Uterus (tissue), 4 donors: ENCODE measurements at places on chromosomes 7 and 10. TPM values are rescaled to one million over a fixed set of nuclear protein-coding genes. Genes with fewer than 3 reads are reported as not detected.

Gene SPDYE1
- total RNA-seq = not detected

Gene IQUB
- 2.4 TPM for total RNA-seq

Gene GRID1
- total RNA-seq = 1.3 TPM

Gene AKR1D1
- total RNA-seq = not detected

- no peaks in the 10 kb centered on the region for H3K36me3 ChIP-seq
- no peak overlapping the region for H3K27ac ChIP-seq
- no peaks in the 10 kb centered on the region for H3K4me1 ChIP-seq
- no peaks in the 10 kb centered on the region for H3K27me3 ChIP-seq
- no peak overlapping the region for H3K4me3 ChIP-seq
- no peak for DNase-seq
Observed at GRCh38 chr10:120719333-120719732, 131.8 kb upstream of the WDR11 start.

GRCh38 chr7:78690174-78690573 lies 763.3 kb downstream of the MAGI2 start:
- H3K27ac ChIP-seq = no peak overlapping the region
- H3K4me1 ChIP-seq = no peaks in the 10 kb centered on the region
- no peak overlapping the region for H3K4me3 ChIP-seq

DNA sequence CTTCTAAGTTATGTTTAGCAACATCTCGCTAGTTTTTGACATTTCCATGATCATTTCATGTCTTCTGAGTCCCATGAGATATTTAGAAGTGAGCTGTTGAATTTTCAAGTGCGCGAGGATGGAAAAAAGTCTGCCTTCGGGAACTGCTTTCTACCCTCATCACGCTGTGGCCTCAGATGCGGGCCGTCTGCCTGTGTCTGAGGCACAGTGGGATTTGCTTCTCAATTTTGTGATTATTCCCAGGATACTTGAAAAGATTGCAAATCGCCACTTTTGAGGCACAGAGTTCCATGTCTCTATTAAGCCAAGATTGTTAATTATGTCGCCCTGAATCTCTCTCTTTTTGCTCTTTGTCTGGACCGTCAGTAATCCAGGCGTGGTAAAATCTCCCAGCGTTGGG lies 30.8 kb upstream of the NKX6-2 start:
- no peak overlapping the region for H3K4me3 ChIP-seq
- H3K27ac ChIP-seq = no peak overlapping the region
- no peaks in the 10 kb centered on the region for H3K36me3 ChIP-seq
- no peak for DNase-seq

DNA sequence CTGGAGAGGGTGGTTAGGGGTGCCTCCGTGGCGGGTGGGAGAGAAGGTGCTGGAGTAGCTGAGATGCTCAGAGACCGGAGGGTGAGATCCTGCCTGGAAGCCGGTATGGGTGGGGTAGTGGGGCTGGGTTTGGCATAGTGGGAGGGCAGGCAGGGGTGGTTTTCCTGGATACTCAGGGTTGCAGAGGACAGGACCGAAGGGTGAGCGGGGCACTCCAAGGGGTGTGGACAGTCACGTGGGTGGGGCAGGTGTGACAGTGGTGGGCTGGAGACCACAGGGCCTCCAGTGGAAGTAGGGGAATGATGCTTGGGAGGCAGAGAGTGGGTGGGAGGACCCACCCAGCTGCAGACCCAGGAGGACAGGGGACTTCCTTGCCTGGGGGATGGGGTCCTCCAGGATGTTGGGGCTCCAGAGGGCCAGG lies 1.9 kb downstream of the SCART1 start:
- H3K36me3 ChIP-seq = no peaks in the 10 kb centered on the region
- H3K4me3 ChIP-seq = no peak overlapping the region
- H3K27ac ChIP-seq = no peak overlapping the region
- no peak for DNase-seq
- H3K4me1 ChIP-seq = no peaks in the 10 kb centered on the region
- H3K27me3 ChIP-seq = no peaks in the 10 kb centered on the region

GRCh38 chr7:27207348-27207985 lies 7.6 kb upstream of the HOXA13 start:
- no peak overlapping the region for H3K27ac ChIP-seq
- no peaks in the 10 kb centered on the region for H3K36me3 ChIP-seq
- H3K27me3 ChIP-seq = peaks cover 48% of the 10 kb centered on the region
- no peak for DNase-seq
- H3K4me3 ChIP-seq = no peak overlapping the region
- peaks cover 5% of the 10 kb centered on the region for H3K4me1 ChIP-seq

GRCh38 chr10:110212119-110213006 lies 5.0 kb downstream of the MXI1 start:
- no peaks in the 10 kb centered on the region for H3K4me1 ChIP-seq
- H3K4me3 ChIP-seq = no peak overlapping the region
- peak overlapping the region; percentile 98 for H3K27ac ChIP-seq
- no peaks in the 10 kb centered on the region for H3K27me3 ChIP-seq
- DNase-seq = no peak
- H3K36me3 ChIP-seq = no peaks in the 10 kb centered on the region
